ENCODE measurements at places on chromosomes 3 and 15.

DNA sequence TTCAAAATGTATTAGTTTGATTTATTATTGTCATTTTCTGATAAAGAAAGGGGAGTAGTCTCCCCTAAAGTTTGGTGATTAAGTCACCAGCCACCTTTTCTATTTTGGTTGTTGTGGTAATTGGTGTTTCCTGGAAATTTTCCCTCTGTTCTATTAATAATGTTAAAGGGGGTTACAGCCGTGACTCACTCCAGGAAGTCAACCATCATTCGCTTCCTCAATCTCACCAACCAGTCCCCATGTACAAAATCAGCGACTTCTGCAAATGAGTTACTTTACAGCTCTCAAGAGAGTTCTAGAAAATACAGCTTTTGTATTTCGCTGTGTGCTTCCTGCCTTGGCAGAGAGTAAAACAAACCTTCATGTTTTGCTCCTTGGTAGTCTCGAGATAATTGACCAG is 285.1 kb downstream of the LPP start:
- no peak for DNase-seq

DNA sequence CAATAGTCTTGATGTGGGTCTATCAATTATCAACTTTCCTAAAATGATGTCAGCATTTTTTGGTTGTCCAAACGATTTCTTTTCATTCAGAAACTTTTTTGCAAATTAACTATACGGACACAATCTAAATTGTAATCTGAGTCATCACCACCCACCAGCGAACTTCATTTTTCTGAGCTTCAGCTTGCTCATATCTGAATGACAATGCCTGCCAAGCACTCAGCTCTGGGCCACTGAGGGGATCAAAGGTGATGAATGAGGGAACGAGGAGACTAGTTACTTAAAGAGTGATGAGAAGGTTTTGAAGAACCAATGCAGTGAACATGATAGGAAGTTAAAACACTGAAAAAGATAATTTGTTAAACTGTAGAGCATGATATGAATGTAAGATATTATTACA is 14.9 kb upstream of the TBC1D23 start:
- DNase-seq = no peak

GRCh38 chr3:35641331-35641730 is 2.0 kb downstream of the ARPP21 start:
- no peak for DNase-seq

- DNase-seq = no peak
These were observed 3.1 kb upstream of the SQOR start for GRCh38 chr15:45631776-45632175.

- no peak for DNase-seq
These were observed 9.8 kb upstream of the TM4SF4 start for GRCh38 chr3:149464542-149465328.

- DNase-seq = no peak
These were observed 122.8 kb upstream of the ABHD17C start for GRCh38 chr15:80572337-80572736.

- no peak for DNase-seq
These were observed 29.4 kb downstream of the TP53BP1 start for GRCh38 chr15:43463507-43463906.

- no peak for DNase-seq
These were observed 21.6 kb downstream of the BUB1B start for GRCh38 chr15:40182358-40183029.

- DNase-seq = no peak
These were observed 22.5 kb downstream of the NRROS start for GRCh38 chr3:196662033-196662432.

- DNase-seq = no peak
These were observed 89.9 kb upstream of the TBL1XR1 start for GRCh38 chr3:177287231-177287630.

DNA sequence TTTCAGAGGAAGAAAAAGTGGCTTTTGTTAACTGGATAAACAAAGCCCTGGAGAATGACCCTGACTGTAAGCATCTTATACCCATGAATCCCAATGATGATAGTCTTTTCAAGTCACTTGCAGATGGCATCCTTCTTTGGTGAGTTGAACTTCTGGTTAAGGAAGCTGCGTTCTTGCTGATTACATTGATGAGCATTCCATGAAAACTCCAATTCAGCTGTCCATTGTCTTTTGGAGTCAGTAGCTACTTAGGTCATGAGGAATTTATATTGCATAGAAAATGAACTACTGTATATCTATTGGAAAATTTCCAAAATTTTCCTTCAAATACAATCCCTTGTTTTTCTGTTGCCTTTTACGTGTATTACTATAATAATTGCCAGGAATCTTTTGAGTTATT is 47.7 kb upstream of the TRPC1 start:
- no peak for DNase-seq

DNA sequence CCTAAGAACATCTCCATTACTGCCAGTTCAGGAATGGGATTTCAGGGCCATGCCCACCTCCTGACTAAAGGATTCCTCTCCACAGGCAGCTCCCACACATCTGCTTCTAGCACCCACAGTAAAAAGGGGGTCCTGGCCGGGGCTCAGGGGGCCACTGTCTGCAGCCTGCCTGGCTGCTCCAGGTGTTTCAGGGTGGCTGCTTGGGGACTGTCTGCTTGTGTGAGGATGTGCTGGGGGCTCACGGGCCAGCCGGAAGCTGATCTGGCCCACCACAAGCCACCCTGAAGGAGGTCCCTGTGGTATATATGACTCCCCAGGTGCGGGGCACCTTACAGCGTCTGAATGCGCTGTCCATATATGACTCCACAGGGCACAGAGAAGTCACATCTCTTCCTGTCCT is 135.4 kb downstream of the NSMCE3 start:
- no peak for DNase-seq

GRCh38 chr3:7700977-7701376 is 800.6 kb upstream of the LMCD1 start:
- no peak for DNase-seq

- no peak for DNase-seq
These were observed 3.1 kb downstream of the AP4E1 start for GRCh38 chr15:50911621-50912020.

Measured in LoVo (cell line).